ENCODE measurements at places on chromosomes 5 and 9.

- no peak for DNase-seq
Observed at GRCh38 chr5:159827861-159828260, 88.4 kb upstream of the ADRA1B start.

DNA sequence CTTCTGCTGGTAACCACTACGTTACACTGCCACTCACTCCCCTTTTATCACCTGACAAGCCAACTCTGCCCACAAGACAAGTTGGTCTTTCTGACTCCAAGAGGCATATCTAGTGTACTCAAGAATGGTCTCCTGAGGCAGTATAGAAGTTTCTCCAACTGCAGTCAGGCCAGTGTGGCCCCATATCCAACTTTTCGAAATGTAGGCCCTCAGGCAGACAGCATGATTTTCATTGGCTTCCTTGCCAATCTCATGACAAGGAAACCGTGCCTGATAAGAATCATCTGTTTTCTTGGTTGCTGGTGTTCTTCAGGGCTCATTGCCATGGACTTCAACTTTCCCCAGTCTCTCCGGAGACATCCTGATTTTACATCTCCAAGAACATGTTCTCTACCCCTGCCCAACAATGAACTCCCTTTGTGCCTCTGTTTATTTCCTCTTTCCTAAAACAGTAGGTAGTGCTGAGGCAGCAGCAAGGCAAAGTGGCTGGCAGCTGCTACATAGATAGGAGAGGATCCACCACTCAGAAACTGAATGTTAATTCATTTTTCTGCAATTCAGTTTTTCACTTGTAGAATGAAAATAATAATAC is 62.6 kb upstream of the SEMA6A start:
- DNase-seq: no peak

- DNase-seq: no peak
Observed at GRCh38 chr9:15461056-15461455, 38.4 kb downstream of the SNAPC3 start.

DNA sequence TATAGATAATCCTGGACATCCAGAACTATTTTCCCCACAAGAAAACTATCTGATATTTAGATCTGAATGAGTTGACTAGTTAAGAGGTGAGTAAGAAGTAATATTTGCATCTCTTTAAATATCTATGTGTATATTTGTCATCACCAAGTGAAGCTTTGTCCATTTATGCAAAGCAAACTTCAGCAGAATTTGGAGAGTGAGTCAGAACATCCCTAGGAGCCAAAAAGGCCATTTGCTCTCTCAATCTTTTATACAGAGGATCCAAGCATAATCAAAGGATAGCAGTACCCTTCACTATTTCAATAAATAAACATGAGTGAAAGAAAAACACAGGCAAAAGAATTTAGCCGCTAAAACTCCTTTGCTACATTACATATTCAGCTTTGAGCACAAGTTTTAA is 454.4 kb downstream of the NR2F1-AS1 start:
- no peak for DNase-seq

- no peak for DNase-seq
Observed at GRCh38 chr9:130609163-130609562, 29.8 kb downstream of the FUBP3 start.

- no peak for DNase-seq
Observed at GRCh38 chr5:16321284-16321683, 141.7 kb upstream of the MARCHF11 start.
